SK-N-SH (cell line): ENCODE measurements at places on chromosomes 12 and 14.
A peak's percentile ranks its signal among the peaks of the same experiment; 100 is the strongest.

GRCh38 chr12:110180591-110181005, 56.4 kb downstream of the IFT81 start:
- no peak for DNase-seq

GRCh38 chr12:1920436-1920835, 2.0 kb upstream of the CACNA2D4 start:
- DNase-seq: no peak

DNA sequence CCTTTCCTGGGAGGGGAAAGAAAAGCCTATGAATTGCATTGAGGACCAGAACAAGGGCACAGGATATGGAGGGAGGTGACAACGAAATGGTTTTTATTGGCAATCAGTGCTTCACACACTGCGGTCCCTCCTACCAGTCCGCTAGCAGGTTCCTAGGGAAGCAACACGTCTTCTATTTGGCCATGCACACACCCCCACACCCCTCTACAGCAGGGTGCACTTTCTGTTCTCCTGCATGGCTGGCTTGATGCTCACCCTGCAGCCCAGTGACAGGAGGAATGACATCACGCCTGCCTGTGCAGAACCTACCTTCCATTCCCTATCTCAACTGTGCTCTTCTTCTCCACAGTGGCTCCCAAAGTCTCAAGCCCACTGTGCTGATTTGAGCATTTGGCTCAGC, 57.9 kb downstream of the TTC9 start:
- DNase-seq: no peak

DNA sequence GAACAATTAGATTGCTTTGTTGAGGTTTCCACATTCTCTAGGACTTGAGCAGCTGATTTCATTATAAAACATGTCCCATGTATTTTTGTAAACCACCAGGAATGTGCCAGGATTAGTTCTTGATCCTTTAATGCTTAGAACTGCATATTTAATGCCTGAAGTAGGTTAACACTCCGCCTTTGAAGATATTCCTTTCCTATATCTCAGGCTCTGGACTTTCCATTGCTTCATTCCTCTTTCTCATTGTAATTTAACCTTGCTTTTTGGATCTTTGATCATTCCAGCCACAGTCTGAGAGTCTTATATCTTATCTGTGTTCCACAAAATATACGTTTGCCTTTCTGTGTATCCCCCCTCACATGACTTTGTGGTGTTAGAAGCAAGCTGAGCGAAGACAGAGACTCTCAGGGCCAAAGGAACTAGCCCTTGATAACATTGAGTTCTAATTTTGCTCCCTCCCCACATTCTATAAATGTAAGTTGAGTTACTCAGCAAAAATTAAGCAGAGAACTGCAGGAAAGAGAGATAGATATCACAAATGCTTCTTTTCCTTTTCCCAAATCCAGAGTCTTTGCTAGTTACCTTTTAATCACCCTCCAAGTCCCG, 2.4 kb upstream of the CLEC1B start:
- no peak for DNase-seq

- DNase-seq: no peak
These were observed 29.1 kb downstream of the BBOF1 start for GRCh38 chr14:74048281-74048680.

GRCh38 chr12:131799828-131800593, 28.2 kb upstream of the MMP17 start:
- no peak for DNase-seq

DNA sequence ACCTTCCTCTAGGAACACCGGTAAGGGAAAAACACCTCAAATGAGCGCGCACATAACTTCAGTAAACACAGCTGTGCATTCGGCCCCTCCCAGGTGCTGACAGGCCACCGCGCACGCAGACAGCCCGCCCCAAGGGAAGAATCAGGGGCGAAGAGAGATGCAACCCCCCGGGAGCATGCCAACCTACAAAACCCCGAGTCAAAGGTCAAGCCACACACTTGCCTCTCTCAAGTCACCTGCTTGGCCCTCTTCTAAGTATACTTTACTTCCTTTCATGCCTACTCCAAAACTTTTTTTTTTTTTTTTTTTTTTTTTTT, 2.3 kb upstream of the CYP46A1 start:
- no peak for DNase-seq

- no peak for DNase-seq
These were observed 228.6 kb downstream of the ZFP36L1 start for GRCh38 chr14:68564191-68564825.

DNA sequence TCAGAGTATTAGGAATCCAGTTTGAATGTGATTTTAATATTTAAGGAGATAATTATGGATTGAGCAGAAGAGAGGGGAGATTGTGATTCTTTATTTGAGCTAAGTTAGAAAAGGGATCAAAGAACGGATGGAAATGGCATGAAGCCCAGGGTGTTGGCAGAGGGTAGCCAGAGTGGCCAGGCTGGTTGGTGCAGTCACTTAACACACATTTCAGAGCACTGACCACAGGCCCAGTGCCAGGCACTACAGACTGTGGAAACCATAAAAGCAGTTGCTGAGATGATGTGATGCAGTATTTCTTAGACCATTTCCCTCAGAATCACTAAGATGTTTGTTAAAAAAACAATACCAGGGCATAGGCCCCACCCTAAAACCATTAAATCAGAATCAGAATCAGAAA, 167.7 kb upstream of the AMIGO2 start:
- no peak for DNase-seq

DNA sequence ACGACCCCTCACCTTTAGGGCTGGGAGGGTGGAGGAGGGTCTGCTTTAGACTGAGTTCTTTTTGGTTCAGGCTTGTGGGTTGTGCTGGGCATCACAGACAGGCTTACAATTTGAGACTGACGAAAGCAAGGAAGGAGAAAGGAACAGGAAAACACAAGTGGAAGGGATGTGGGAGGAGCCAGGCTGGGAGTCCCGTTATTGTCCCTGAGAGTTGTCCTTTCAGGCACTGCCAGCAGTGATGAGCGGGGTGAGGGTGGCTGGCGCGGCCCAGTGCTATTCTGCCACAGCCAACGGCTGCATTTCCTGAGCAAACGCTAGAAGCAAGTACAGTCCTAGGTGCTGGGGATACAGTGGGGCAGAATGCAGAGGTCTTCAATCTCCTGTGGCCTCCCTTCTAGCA, 29.2 kb upstream of the TSPAN9 start:
- no peak for DNase-seq

- DNase-seq: no peak
These were observed 33.6 kb downstream of the CCDC91 start for GRCh38 chr12:28223858-28224257.

DNA sequence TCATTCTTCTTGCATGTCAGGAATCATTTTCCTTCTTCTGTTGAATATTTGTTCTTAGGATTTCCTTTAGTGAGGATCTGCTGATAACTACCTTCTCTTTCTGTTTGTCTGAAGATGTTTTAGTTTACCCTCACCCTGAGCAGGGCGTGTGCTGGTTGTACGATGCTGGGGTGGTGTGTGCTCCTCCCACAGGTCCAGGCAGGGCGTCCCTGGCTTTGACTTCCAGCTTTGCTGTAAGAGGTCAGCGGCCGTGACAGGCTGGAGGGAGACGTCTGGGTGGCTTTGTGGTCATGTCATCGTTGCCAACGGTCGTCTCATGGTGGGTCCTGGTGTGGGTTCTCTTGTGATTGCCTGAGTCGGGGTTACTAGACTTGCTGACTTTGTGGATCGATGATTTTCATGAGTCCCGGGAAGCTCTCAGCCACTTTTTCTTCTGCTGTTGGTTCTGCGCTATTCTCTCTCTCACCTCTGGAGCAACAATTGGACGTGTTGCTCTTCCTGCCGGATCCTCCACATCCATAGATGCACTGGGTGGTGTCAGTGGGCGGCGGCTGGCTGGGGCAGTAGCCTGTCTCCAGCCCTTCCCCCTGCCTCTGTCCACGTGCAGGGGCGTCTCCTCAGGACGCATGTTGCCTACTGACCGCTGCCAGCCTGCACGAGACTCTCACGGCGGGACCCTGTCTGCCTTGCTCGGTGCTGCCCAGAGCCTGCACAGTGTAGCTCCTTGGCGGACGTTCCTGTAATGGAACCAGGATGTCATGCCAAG, 8.4 kb downstream of the PACS2 start:
- peak; percentile 33 for DNase-seq

- DNase-seq: no peak
These were observed 49.7 kb downstream of the C14orf132 start for GRCh38 chr14:96088911-96089310.

DNA sequence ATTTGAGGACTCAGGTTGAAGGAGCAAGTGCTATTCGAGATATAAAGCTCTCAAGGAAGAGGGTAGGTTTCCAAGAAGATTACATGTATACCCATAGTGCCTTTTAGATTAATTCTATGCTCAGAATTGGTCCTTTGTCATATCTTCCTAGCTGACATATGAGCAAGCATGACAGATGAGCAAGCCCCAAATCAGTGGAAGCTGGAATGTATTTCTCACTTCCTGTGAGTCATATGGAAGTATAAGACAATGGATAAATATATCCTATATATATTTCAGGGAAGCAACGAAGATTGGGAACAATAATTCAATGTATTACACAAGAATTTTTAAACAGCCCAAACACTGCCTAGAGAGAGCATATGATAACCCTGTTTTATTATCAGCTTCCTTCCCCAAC, 674.1 kb upstream of the ATXN7L3B start:
- no peak for DNase-seq

DNA sequence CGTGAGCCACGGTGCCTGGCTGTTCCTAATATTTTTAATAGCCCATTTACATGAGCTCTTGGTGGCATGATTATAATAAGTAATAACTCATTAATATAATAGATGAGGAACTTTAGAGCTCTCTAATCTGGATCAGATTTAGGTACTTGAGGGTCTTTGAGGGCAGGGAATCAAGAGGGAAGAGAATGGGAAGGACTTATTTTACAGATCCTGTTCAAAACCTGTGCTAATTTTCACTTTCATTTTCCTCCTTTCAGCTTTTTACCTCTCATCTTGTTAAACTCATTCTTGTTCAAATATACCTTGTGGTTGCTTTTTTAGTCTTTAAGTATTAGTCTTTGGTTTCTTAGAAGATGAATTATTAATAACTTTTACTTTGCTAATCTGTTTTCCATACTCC, 5.6 kb downstream of the NECAP1 start:
- DNase-seq: no peak

- DNase-seq: peak; percentile 41
These were observed 142.2 kb upstream of the FKBP4 start for GRCh38 chr12:2652401-2653081.

GRCh38 chr12:47828976-47829482, 9.3 kb upstream of the HDAC7 start:
- DNase-seq: peak; percentile 83

DNA sequence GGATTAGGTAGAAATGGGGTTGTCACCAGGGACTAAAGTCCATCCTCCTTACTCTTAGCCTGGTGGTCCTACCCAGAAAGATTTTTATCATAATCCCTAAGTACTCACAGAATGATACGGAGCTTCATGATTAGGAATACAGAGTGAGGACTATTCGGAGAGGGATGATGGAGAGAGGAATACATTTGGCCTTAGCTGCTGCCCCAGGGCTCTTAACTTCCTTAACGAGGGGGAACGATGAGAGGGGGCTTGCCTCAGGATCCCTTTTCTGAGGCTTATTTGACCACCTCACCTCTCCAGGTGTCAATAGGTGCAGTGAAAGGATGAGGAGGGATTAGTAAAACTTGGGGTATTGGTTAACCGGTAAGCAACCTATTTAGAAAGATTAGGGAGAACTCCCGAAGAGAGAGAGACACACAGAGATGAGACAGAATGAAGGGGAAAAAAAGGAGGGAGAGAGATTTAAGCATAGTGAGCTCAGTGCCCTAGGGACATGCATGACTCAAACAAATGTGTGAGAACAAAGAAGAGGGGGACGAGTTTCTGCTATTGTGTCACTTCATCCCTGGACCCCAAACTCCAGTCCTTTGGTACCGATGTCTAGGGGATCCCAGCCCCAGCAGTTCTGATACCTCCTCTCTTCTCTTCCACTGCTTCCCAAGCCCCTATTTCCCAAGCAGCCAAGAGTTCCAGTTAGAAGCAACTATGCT, 1.1 kb downstream of the NFE2 start:
- DNase-seq: no peak

DNA sequence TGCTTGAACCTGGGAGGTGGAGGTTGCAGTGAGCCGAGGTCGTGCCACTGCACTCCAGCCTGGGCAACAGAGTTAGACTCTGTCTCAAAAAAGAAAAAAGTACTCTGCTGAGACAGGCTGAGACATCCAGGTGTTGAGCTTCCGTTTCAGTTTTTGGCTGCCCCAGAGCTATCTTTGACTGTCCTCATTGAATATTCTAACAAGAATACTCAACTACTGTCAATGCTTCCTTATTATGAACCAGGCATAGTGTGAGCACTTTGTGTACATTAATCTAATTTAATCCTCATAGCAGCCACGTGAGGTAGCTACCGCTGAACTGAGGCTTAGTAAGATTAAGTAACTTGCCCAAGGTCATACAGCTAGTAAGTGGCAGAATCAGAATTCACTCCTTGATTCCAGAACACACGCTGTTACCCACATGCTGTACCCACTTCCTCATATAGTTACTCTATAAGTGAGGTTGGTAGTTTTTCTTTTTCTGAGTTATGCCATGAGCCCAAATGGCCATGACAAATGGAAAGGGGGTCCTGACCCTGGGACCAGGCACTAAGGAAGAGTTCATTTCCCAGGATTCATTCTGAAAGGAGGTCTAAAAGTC, 11.3 kb downstream of the ALDH1L2 start:
- DNase-seq: no peak

DNA sequence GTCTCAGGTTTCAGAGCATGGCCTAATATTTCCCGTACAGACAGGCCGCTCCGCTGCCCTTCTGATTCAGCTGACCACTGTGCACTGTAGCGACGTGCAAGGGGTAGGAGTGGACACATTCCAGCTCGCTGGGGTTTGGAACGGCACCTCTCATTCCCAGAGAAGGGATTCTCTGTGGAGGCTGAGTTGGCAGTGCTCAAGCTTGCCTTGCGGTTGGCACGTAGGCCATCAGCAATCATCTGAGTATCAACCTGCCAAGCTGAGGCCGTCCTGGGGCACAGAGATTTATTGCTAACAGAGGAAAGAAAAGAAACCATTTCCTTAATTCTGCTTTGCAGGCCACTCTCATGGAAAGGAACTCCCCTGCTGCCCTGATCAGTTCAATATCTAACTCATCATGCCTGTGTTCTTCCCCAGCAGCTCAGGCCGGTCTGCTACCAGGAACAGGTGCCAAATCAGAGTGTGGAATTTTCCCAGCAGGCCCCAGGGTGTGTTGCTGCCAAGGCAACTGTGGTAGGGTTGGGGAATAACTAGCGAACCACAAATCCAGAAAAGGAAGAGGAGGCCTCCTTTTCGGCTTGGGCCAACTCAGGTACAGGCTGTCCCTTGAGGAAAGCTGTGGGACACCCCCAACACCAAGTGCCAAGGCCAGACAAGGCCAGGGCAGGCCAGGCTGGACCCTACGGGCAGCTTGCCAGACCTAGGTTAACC, 92.5 kb downstream of the SSPN start:
- DNase-seq: no peak
